ENCODE measurements at places on chromosomes 1 and 21.

- no peak for DNase-seq
Measured at GRCh38 chr1:206872139-206872538, 6.7 kb downstream of the IL20 start.

- no peak for DNase-seq
Measured at GRCh38 chr1:20530306-20530705, 22.1 kb upstream of the FAM43B start.

GRCh38 chr21:44850905-44851657, 22.4 kb downstream of the PTTG1IP start:
- no peak for DNase-seq

DNA sequence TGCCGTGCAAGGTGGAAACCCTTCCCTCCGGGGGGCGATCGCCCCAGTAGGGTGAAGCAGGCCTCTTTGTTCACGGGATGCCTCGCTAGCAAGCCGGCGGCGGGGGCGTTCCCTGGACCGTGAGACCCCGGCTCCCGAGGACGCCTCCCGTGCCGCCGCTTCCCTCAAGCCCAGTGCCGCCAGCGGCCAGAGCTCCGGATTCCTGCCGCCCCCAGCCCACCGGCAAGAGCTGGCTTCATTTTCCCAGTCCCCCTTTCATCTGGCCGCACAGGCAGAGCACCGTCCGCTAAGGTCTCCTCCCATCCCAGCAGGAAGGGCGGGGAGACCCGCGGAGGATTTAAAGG, 16.3 kb downstream of the IER5 start:
- DNase-seq, result no peak

- DNase-seq, result no peak
Measured at GRCh38 chr1:226798427-226799411, 59.6 kb upstream of the ITPKB start.

GRCh38 chr1:6347641-6348487, 45.7 kb downstream of the ACOT7 start:
- DNase-seq, result no peak

DNA sequence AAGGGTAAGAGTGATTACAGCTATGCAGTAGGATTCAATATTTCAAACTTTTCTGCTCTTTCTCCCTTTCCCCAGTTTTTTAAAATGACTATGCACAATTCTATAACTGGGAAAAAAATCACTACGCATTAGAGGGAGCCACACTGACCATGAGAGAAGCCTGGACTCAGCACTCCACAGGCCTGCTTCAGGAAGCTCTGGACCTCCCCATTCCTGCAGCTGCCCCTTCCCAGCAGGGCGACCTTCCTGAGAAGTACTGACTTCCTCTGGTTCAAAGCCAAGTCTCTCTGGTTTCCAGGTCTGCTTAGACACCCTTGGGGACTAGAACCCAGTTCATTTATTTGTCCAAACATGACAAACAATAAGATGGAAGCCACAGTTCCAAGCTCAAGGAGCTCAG, 42.0 kb upstream of the CLSTN1 start:
- no peak for DNase-seq

Data from NCI-H1105 treated with DMSO at 0.1 percent for 48 hours (cell line).